ENCODE measurements at places on chromosomes 16 and 17. TPM values are rescaled to one million over a fixed set of nuclear protein-coding genes. Genes with fewer than 3 reads are reported as not detected.

DNA sequence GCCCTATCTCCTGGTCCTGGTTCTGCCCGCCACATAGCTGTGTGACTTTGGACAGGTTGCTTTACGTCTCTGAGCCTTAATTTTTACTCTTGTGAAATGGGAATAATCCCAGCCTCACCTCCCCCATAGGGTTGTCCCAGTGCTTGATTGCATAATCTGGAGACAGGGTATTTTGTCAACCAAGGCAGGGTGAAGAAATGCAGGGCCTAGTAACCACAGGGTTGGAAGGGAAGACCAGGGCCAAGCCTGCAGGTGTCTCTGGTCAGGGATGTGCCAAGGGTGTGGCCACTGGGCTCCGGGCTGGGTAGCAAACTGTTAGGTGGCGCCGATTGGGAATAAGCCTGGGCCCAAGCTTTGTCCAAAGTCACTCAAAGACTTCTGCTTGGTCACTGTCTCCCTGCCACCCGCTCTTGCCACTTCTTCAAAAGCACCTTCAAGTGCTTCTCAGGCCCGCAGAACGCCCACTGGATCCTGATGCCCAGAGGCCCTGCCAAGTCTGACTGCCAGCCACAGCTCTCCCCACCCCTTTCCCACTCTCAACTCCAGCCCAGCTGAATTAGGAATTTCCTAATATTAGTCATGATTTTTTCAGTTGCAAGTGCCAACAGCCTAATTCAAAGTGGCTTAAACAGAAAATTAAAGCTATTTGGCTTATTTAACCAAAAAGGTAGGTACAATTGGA, 20.6 kb upstream of the COL1A1 start:
- no peak for DNase-seq

GRCh38 chr17:58391302-58391984, 25.9 kb downstream of the RNF43 start:
- no peak for DNase-seq

DNA sequence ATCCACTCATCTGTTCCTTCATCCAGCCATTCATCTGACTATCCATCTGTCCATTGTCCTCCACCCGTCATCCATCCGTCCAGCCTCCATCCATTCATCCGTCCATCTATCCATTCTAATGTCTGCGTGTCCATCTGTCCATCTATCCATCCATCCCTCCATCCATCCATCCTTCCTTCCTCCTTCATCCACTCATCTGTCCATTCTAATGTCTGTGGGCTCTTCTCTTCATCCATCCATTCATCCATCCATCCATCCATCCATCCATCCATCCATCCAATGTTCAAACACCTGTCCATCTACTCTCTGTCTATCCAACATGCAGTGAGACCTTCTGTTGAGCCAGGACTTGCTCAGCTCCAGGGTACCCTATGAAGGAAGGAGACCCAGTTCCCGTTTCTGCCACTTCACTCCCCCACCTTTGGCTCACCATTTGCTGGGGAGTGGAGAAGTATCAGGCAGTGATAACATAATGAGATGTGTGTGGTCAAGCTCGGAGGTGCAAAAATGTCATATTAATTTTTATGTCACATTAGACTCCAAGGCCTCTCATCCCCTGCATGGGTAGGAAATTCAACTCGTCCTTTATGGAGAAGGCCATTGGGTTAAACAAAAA, 36.5 kb upstream of the ADGRG1 start:
- DNase-seq, result no peak

Gene SMIM36
- total RNA-seq, result not detected

DNA sequence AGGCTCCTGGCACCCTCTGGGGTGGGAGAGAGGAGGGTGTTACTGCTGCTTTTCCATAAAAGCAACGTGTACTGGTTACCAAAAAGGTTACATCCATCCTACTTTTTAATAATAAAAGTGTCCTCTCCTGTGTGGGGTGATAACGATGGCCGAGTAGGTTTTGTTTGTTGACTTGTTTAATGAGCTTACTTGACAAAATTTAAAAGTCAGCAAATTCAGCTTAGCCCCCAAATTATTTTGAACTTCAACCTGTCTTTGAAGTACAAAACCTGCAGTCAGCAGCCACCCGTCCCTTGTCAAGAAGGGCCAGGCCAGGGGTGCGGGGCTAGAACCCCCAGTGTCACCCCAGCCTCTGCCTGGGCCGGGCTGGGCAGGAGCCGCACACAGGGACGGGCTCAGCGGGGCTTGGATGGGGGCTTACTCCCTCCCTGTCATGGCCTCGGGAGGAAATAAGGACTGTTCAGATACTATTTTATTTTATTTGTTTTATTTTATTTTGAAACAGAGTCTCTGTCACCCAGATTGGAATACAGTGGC, 103.9 kb upstream of the CHMP6 start:
- no peak for DNase-seq
